Stimulated activated CD4-positive, alpha-beta T cell treated with anti-CD3 and anti-CD28 coated beads, Interleukin-2, amount 100 ng/mL, for 48 hours (primary cell): ENCODE measurements at places on chromosomes 3 and 15.

GRCh38 chr15:34883633-34884032 lies 85.9 kb downstream of the AQR start:
- DNase-seq = no peak

DNA sequence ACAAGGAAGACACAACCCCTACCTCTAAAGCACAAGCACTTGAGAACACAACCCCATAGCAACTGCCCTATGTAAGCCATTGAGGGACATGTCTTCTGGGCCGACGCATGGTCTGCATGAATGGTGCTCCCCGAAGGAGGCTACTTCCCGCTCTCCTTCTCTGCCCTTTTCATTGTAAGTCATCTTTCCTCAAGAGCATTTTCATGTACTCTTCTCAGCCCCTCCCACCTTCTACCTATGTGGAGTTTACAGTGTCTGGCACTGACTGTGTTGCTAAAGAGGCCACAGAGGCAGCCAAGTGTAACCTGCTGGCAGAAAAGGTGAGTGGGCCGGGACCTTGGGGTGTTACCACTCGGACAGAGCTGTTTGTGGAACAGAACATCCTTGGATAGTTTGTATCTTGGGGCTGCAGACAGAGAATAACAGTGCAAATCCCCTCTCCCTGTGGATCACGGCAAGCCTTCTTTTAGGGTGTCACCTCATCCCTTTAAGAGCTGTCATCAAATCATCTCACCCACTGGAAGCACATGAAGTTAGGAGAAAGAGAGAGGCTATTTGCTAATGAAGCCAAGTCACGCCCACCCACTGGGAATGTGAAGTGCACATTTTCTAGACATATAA lies 5.6 kb downstream of the AHSG start:
- DNase-seq = no peak

DNA sequence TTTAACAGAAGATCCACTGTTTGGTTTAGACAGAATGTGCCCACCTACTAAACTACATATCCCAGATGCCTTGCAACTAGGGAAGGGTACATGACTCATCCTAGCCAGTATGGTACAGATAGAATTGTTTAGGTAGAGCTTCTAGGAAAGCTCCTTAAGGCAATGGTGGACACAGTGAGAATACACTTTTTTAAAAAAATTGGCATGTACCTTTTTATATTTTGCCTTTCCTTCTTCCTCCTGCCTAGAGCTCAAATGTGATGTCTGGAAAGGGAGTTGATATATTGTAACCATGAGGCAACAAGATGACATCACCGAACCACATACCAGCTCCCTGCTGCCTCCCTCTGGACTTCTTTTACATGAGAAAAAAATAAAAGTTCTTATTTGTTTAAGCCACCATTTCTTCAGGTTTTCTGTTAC lies 14.4 kb upstream of the C3orf80 start:
- DNase-seq = no peak

- no peak for DNase-seq
These were observed 61.9 kb downstream of the ISL2 start for GRCh38 chr15:76398317-76399104.

DNA sequence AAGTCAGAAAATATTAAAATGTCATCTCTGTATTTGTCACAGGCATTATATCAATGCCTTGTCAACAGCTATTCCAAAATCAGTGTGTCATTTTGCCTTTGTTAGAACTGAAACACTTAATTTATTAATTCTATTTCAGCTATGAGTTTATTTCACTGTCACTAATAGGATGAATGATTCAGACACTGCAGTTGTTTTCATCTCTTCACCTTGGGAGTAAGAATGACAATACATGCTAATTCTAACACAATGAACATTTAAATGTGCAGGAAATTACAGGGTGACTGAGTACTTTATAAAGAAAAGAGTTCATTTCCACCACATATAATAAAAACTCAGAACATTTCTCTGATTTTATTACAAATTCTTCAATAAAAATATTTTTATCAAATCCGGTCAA lies 109.7 kb downstream of the P2RY1 start:
- no peak for DNase-seq

DNA sequence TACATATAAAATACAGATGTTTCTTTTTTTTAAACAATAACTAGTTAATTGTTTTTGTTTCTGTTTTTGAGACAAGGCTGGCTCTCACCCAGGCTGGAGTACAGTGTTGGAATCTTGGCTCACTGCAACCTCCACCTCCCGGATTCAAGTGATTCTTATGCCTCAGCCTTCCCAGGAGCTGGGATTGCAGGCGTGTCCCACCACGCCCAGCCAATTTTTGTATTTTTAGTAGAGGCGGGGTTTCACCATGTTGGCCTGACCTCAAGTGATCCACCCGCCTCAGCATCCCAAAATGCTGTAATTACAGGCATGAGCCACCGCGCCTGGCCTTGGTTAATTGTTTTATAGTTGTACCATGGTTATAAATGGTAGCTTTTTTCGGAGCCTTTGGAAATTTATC lies 72.3 kb downstream of the PIAS1 start:
- DNase-seq = no peak

GRCh38 chr3:12966847-12967605 lies 106.2 kb downstream of the IQSEC1 start:
- peak; percentile 11 for DNase-seq

DNA sequence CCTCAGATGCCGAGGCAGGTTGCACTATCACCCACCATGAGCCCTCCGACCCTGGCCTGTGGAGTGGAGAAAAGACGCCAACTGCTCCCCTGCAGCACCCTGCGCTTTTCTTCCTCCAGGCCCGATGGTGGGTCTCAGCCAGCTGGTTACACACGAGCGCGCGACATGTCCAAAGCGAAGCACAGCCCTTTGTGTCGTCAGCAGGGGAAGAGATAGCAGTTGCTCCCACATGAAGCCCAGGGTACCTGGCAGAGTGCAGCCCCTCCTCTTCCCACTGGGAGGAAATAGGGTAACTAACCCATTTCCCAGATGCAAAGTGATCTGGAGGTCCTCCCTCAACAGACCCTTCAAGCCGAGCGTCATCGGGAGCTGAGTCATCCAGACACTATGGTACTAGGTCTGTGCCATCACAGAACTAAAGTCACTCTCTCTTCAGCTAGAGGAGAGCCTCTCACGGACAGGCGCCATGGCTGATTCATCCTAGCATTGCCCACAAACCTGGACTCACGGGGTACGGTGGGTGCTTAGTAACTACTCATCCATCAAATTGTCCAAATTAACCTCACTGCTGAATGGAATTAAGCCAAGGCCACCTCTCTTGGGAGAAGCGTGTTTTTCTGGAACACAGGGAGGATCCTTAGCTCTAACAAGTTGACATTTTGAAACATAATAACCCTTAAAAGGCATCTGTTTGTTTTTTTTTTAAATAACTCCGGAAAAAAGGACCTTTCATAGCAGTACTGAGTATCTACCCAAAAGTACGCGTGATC lies 45.2 kb upstream of the BDH1 start:
- no peak for DNase-seq

DNA sequence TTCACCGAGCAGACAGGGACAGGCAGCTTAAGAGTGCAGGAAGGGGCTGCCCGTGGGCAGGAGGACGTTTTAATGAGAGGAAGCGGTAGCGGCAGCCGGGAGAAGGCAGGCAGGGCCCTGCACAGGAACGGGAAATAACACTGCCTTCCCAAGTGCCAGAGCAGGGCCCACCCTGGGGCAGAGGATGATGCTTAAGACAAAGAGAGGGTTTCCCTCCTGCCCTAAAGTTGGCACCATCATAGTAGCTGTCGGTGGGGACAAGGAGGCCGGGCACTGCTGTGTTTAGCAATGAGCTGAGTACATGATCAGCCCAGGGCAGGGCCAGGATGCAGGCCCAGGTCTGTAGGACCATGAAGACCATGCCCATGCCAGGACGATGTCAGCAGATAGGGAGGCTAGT lies 21.7 kb downstream of the PRR20G start:
- DNase-seq = no peak

- no peak for DNase-seq
These were observed 44.6 kb downstream of the NR2C2 start for GRCh38 chr3:14991818-14992612.

DNA sequence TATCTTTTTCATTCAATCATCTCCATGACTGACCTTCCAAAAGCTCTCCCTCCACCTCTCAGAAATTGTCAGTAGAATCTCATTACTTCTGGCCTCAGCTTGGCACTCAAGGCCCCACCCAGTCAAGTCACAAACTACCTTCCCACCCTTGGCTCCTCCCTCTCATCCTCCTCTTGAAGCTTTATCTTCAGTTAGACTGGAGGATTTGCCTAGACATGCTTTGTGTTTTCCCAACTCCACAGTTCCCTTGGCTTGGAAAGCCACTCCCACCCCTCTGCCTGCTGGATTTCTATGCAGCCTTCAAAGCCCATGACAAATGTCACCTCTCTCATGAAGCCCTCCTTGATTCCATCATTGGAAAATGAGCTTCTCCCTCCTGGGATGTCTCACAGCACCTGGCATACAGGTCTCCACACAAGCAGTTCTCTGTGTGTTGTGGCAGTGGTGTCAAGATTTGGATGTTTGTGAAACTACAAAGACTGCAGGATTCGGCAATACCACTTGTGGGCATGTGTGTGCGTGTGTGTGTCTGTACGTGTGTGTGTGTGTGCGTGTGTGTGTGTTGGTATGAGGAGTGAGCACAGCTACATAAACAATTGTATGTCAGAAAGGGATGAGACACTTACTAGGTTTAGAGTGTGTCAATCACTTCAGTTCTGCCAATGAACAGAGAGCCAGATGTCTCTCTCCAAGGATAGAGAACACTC lies 45.3 kb upstream of the VPS8 start:
- DNase-seq = no peak

DNA sequence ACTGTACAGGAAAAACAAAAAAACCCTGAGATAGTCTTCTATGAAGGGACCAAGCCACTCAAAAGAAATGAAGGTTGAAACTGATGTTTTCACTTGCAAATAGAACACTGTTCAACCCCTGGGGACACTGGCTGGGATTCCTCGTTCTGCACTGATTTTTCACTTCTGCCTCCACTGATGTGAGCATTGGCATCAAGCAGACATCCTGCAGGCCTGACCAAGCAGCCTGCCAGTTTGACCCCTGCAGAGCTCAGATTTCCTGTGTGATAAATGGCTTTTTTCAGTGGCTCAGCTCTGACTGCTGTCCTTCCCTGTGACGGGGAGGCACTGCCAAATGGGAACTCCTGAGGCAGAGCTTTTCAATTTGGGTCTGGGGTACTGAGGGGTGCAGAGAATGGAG lies 50.0 kb downstream of the RASGRP1 start:
- no peak for DNase-seq

DNA sequence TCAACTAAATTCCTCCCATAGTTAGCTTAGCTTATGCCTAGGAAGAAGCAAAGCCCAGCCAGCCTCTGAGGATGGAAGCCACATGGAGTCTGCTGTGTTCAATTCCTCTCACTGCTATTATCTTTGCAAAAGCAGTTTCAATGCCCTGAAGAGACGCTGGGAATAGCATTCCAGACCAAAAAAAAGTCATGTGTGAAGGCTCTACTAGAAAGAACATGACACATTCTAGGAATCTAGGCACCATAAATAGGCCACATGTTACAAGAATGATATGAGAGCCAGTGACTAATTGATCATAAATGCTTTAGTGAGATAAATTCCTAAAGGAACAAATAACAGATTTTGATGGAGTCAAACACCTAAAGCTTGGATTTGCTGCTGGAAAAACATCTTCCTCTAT lies 800.8 kb downstream of the TUSC7 start:
- no peak for DNase-seq

- DNase-seq = no peak
These were observed 55.0 kb upstream of the PLSCR4 start for GRCh38 chr3:146305808-146306423.

DNA sequence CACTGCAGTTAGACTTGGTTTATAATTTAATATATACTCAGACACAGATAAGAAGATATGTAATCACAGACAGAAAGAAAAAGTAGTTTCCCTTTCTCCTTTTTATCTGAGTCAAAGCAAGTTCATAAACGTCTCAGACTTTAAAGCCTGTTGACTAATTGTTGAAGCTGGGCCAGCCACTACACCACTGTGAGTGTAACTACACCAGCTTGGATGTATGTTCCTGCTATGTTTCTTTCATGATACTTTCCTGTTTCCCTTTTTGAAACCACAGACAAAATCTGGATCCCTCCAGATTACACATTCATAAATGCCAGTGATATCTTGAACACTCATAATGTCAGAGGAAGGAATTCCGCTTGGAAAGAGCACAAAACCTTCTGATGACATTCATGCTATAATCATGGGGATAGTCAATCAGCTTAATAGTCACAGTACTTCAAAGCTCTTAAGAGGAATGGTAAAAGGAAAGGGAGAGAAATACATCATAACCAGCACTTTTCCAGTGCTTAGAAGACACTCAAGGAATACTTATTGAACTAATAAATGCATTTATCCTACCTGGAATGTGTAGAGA lies 32.0 kb downstream of the KCNMB2 start:
- no peak for DNase-seq

DNA sequence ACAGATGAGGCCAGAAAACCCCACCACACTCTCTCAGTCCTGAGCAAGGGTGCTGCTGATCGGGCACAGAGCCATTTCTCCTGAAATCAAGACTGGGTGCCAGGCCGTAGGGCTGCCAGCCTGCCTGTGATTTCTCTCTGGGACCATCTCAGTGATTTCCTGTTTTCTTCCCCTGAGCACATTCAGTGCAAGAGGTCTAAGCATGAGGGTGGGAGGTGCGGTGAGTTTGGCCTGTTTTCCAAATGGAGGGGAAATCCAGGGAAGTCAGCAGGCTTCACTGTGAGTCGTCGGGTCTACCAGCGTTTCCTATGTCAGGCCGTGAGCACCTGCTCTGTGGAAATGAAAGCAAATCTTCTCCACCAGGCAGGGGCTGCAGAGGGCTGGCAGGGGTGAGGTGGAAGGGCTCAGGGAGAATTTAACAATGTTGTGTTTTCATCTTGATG lies 82.3 kb downstream of the ST6GAL1 start:
- no peak for DNase-seq

DNA sequence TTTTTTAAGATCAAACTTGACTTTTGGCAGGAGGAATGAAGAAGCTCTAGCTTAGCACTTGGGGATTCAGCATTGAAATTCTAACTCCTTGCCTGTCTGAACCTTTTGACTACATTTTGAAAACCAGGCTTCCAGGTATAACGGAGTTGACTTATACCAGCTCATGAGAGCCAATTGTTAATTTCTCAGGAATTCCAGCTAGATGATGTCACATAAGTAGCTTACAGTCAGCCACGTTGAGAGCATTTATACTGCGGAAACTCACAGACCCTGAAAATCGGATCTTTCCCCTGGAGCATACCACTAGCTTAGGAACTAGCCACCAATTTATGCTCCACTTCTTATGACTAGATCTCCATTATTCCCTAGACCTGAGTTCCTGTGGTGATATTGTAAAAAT lies 321.4 kb upstream of the DPH6 start:
- no peak for DNase-seq

DNA sequence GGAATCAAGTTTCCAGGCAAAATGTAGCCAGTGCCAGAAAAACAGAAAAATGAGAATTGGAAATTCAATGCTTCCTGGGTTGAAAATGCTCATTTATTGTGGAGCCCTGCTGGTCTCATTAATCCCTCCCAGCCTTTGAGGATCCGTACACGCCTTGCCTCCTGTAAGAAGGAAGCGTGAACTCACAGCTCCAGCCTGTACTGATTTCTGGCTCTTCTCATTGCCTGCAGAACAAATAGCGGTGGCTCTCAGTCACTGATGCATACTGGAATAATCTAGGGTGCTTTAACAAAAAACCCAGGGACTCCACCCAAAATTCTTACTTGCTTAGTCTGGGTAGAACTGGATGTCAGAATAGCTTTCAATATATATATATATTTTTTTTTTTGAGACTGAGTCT lies 29.3 kb upstream of the SLC24A5 start:
- DNase-seq = no peak

GRCh38 chr15:75776065-75776423 lies 63.4 kb upstream of the CSPG4 start:
- no peak for DNase-seq
